ENCODE measurements at places on chromosomes 5 and 9.

GRCh38 chr9:136592666-136593065 is 46.8 kb upstream of the NOTCH1 start:
- peak; percentile 44 for DNase-seq

DNA sequence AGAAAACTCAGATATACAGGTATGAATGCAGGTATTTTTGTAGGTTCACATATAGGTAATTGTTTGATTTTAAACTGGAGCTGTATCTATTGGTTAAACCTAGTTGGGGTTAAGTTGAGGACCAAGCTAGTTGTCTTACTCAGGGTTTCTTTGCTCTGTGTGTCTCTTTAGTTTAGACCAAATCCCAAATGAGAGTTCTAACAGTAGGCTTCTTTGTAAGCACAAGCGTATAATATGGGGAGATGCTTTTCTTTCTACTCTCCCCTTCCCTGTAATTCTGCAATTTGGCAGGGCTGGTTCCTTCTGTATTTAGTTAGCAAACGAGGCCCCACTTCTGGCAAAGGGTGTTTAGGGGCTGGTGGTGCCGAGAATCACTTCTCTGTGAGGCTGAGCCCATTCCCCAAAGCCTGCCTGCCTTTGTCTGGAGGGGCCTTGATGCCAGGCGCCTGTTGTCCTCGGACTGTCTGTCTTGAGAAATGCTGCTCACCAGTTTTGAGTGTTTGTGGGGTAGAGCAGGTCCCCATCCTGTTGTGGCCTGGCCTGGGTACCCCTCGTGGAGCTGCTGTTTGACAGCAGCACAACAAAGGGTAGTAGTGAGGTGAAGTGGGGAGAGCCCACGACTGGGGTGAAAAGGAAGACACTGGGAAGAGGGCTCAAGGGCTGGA is 259.3 kb downstream of the FANCC start:
- no peak for DNase-seq

- DNase-seq: peak; percentile 41
These were observed 12.1 kb downstream of the PCDH1 start for GRCh38 chr5:141866096-141866495.

- no peak for DNase-seq
These were observed 1030.0 kb downstream of the CDH12 start for GRCh38 chr5:21823076-21823574.

GRCh38 chr5:178576591-178577351 is 13.4 kb downstream of the COL23A1 start:
- peak; percentile 10 for DNase-seq

Measured in trophoblast cell (in vitro differentiated cells and primary cell).